Activated naive CD4-positive, alpha-beta T cell treated with anti-CD3 and anti-CD28 coated beads, Interleukin-2, amount 10 ng/mL, durations not matched to agents 7 days and 5 days (primary cell): ENCODE measurements at places on chromosomes 4 and X.

- no peak for DNase-seq
These were observed 567.4 kb upstream of the GALNT7 start for GRCh38 chr4:172601195-172601594.

DNA sequence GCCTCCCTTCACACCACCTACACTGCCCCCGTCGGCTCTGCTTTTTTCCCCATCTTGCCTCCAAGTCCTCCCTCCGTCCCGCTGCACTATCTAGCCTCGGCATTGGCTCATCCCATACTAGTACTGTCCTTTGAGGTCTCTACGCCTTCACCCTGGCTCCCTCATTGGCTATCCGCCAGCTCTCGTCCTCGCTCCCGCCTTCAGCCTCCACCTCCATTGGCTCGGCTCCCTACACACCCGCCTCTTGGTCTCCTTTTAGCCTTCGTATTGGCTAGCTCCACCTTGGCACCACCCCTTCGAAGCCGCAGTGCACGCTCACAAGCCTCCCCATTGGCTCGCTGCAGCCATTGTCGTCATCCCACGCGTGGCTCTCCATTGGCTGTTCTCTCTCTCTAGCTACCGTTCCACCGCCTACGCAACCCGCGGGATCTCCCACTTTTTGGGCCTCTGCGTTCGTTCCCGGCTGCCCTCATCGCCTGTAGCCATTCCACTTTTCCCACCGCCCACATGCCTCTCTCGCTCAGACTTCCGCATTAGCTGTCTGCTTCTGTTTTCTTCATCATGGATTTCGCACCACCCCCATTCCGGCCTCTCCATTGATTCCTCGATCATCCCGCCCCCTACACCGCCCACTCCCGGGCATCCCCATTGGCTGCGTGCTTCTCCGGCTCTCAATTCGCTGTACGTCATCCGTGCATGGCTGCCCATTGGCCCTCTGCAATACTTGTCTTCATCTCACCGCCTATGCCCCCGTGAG is 405 bp upstream of the PPP1R3F start:
- peak; percentile 96 for DNase-seq

GRCh38 chr4:25818371-25818871 is 44.4 kb downstream of the SEL1L3 start:
- no peak for DNase-seq

DNA sequence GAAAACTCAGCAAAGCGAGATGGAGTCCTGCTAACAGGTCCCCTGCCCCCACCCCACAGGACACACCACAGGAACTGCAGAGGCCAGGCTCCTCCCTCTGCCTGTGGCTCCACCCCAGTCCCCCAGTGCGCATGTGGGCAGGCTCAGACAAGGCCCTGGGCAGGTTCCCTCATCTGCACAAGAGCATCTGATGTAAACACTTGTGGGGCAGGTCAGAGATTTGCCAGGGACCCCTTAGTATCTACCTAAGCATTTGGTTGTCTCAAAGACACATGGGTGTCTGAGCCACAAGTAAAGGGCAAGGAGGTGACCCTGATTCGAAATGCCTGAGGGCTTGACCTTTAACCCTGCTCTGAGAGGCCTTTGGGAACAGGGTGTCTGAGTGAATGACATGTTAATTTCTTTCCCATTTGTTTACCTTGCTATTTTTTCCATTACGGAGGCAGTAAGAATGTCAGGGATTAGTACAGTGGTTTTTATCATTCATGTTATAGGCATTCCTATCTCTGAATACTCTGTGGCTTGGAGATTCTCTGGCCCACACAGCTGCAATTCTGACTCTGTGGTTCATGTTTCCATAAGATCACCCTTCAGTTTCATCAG is 85.3 kb downstream of the ZNF518B start:
- DNase-seq, result no peak

- peak; percentile 70 for DNase-seq
These were observed at the start of gene ELF4 for GRCh38 chrX:130110379-130111219. TSS of gene ELF4 (minus strand) at chrX:130110497. CDS start at chrX:130081330, 29,167 bp downstream.

DNA sequence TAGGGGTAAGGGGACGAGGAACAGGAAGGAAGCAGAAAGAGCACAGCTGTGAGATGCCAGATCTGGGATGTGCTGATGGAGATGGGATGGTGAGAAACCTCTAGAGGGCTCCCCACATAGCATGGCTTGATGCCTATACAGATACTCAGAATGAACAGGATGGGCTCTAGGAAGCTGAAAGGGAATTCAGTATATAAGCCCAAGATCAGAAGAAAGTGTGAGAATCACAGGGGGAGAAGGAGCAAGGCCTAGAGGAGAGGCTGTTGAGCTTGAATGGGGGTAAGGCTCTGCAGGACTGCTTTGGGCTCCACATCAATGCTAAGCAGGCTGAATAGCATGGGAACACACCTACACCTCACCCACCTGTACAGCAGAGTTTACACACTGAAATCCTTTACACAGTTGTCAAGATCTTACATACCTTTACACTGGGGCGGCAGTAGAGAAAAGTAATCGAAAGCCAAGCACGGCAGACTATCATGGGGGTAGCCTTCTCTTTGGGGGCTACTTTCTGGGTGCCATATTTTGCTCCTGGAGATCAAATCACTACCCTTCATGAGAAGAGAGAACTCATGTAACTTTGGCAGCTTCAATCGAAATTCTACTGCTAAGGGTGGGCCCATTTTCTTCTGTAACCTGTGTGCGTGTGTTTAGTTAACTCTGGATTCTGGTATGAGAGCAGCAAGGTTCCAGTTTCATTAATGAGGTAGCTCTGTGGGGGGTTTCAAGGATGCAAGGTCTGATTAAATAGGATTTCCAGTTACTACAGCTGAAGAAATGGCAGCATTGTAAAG is 30.6 kb downstream of the HOPX start:
- DNase-seq, result no peak

DNA sequence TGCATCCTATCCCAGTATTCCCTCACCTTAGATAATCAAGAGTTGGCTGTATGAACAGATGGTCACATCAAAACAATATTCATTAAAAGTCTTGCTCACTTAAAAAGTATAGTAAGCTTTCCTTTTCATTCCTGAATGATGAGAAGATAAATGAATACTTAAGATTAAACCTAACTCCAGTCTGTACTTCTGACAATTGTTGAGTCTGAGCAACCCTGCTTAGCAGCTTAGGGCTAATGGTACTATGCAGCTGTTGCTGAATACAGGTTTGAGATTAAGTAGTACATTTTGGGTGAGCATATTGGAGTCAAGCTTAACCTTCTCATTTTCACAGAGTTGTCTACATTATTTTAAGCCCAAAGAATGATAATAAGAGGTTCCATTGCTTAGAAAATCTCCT is 121.7 kb upstream of the ETNPPL start:
- no peak for DNase-seq

DNA sequence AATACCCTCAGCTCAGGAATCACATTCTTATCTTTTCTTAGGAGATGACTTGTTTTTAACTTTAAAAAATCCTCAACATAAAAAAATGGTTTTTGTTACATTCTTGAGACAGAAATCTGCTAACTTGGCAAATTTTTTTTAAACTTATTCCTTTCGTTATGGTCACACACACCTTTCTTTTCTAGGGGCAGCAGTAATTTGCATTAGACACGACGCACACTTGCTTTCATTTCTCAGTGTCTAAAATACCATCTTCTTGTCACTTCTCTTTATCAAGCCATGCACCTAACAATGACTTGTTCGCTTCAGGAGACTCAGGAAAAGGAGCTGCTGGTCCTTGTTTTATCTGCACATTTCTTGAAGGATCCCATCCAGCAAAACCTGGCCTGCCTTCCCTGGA is 112.6 kb upstream of the TBL1X start:
- DNase-seq, result no peak
